Omental fat pad (tissue), 4 donors: ENCODE measurements at places on chromosomes 3 and 15. TPM values are rescaled to one million over a fixed set of nuclear protein-coding genes. Genes with fewer than 3 reads are reported as not detected.

The TEX55 gene
- total RNA-seq, result not detected

The WDR49 gene
- total RNA-seq, result 1.4 TPM

The RNF111 gene
- 21.8 TPM for total RNA-seq

The PFN2 gene
- total RNA-seq, result 26.0 TPM

DNA sequence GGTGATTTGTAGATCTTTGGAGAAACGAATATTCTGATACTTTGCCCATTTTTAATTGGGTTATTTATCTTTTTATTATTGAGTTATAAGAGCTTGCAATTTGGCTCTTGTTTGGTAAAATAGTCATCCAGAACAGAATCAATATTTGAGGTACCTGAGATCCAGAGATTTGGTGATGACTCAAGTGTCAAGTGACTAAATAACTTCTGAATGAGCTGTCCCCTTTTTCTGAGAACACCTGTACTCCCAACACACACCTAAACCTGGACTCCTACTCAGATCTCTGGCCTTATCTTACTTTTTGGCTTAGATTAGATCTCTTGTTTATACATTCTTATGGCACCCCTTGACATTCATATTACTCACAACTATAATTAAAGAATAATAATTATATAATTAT is 3.1 kb upstream of the TRA2B start:
- no peak for DNase-seq

DNA sequence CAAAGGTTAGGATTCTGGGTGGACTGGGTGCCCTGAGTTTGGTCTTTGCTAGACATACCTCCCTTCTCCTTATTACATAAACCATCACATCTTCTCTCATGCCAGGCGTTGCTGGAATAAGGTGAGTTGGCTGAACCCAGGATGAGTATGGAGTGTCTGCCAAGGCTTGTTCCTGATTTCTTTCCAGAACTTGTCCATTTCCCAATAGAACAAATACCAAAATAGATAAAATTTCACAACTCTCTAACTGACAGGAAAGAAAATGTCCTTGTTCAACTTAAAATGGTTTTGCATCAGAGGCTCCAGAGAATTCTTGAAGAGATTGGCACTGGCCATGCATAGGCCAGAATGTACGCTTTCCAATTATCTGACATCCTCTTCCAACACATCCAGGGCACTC is 291.9 kb downstream of the IGSF11 start:
- DNase-seq, result no peak

- no peak for DNase-seq
Measured at GRCh38 chr3:22960105-22960984, 242.8 kb upstream of the UBE2E2 start.
